Melanocyte of skin (primary cell): ENCODE measurements at places on chromosomes 3 and 15. TPM values are rescaled to one million over a fixed set of nuclear protein-coding genes. Genes with fewer than 3 reads are reported as not detected.

Gene FANCD2OS
- total RNA-seq = not detected in 2 replicates

Gene ZNF502
- 2.0 and 3.1 TPM in 2 replicates for total RNA-seq

Gene KLHL40
- total RNA-seq = not detected in 2 replicates

Gene PIERCE2
- total RNA-seq = 2.0 and 3.7 TPM in 2 replicates

Gene HESX1
- 0.31 TPM in 1 of 2 replicates, not detected in the other for total RNA-seq

Gene SNX22
- under 0.01 TPM in 1 of 2 replicates, not detected in the other for total RNA-seq

Gene LTK
- 0.34 and 0.36 TPM in 2 replicates for total RNA-seq

Gene CYP1A2
- under 0.01 TPM in 1 of 2 replicates, not detected in the other for total RNA-seq

Gene GOLGA8T
- total RNA-seq = not detected in 2 replicates

Gene CELSR3
- 1.1 and 1.4 TPM in 2 replicates for total RNA-seq

Gene DLL4
- 0.15 and 0.33 TPM in 2 replicates for total RNA-seq
